GM10248 (cell line): ENCODE measurements at places on chromosomes 16 and 17.

- no peak for DNase-seq
Measured at GRCh38 chr16:11402745-11403533, 57.7 kb downstream of the RMI2 start.

DNA sequence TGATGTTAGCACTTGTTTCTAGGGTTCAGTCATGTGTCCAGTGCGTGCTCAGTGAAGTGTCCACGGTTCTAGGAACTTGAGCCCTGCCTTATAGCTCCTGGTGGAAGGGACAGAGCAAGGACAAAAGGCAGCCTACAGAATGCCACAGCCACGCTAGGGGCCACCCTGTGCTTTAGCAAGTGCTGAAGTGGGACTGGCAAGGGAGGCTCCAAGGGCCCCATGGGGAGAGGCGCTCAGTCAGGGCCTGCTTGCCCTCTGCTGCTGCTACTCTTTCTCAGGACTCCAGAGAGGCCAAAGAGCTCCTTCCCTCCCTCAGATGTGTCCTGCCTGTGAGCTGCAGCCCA, 6.8 kb downstream of the NT5C start:
- no peak for DNase-seq

GRCh38 chr16:67884684-67885083, at the start of gene NRN1L:
NRN1L (plus strand) TSS chr16:67884885; CDS start chr16:67884904, 19 bp downstream.
- DNase-seq = no peak

GRCh38 chr17:53949473-53950090, 126.9 kb downstream of the KIF2B start:
- no peak for DNase-seq

GRCh38 chr17:37743612-37743874, 1.3 kb downstream of the HNF1B start:
- DNase-seq = peak; percentile 65

GRCh38 chr17:64698725-64699124, 36.6 kb upstream of the SMURF2 start:
- DNase-seq = no peak

GRCh38 chr17:8220783-8221662, 10.6 kb upstream of the AURKB start:
- peak; percentile 70 for DNase-seq

DNA sequence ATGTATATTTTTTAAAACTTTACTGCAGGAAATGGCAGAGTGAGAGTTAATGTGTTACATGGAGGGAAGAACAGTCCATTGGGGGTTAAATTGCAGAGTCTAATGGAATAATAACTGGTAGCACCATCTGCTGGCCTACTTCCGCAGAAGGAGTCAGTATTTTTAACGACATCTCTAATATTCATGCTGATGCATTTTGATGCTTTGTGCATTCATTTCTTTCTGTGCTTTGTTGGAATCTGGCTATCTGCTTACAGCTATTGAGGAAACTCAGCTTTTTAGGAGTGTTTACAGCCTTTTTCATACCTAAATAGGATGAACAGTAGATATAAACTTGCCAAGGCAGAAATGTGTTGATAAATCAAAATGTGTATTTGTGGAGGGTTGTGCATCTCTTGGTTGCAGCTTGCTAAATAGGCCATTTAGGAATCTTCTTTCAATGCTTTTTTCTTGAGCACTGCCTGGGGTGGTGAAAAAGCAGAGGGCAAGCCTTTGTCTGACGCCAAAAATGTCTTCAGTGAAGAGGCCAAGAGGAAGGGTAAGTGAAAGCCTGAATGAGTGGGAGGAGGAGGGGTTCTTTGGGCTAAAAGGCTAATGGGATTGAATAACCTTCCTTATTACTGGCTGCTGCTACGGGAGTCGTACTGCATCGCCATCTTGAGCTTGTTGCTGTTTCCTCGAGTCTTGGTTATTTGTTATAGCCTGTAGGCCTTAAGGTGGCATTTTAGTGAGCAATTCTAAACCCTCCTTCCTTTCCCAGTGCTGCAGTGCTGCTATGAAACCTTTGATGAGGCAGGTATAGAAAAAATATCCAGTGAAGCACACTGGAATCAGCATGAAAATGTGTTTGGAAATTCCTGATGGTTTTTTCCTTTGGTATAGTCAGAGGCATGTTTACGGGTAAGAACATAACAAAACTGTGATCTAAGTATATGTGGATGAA, 153.3 kb downstream of the CHD9 start:
- peak; percentile 81 for DNase-seq

DNA sequence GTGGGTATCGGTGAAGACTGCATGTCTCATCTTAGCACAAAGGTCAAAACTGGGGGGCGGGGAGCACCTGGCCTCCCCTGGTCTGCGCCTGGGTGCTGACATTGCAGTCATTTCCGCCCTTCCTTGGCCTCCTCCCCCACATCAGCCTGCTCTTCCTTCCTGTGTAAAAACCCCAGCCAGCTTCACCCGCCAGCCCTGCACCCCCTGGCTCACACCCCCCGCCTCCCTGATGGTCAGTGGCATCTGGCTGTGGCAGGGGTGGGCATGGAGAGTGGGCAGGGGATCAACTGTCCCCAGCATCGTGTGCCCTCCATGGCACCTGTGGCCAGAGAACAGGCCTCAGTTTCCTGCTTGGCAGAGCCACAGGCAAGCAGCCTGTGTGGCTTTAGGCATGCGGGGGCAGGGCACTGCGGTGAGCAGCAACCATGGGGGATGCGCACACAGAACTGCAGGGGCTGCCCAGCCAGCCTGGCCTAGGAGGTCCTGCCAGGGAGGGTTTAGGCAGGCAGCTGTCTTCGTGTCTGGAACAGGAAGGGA, 26.5 kb upstream of the LASP1NB start:
- DNase-seq = peak; percentile 95

DNA sequence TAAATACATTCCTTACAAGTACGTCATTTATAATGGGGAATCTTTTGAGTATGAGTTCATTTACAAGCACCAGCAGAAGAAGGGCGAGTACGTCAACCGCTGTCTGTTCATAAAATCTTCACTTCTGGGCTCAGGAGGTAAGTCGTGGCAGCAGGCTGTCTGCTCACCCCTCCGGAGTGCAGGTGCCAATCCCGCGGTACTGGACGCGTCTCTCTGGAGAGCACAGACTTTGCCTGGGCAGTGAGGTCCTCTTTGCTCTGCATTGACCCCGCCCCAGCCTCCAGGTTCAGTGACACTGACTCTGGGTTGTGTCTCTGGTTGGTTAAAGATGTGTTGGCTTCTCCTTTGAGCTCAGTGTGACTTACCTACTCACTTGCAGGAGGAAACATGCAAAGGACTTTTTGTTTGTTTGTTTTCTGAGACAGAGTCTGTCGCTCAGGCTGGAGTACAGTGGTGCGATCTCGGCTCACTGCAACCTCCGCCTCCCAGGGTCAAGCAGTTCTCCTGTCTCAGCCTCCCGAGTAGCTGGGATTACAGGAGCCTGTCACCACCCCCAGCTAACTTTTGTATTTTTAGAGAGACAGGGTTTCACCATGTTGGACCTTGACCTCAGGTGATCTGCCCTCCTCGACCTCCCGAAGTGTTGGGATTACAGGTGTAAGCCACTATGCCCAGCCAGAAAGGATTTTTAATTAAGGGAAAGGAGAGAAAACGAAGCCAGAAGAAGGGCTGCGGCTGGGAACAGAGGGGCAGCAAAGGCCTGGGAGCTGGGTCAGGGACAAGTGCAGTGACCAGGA, 31.2 kb downstream of the RNF213 start:
- DNase-seq = no peak

- DNase-seq = no peak
Measured at GRCh38 chr16:28098959-28099945, 35.7 kb upstream of the GSG1L start.
